NCI-H2029 (cell line): ENCODE measurements at places on chromosomes 3 and 15.
A peak's percentile ranks its signal among the peaks of the same experiment; 100 is the strongest.

DNA sequence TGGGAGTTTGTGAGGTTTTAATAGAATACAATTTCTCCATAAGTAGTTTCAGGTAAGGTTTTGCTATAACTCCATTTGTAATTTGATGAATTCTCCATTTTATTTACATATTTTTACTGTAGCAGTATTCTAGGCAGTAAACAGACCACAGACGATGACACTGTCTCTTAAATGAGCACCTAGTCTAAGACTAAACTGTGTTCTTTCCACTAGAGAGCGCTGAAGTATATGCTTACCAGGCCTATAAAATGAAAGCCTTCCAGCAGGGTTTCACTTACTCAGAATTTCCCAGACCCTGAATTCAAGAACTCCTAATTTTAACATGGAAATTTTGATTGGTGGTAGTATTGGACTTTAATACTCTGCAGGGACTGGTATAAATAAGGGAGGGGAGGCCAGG is 41.6 kb downstream of the POLG start:
- no peak for DNase-seq

- DNase-seq: no peak
Measured at GRCh38 chr15:61750271-61751084, 309.8 kb downstream of the VPS13C start.

DNA sequence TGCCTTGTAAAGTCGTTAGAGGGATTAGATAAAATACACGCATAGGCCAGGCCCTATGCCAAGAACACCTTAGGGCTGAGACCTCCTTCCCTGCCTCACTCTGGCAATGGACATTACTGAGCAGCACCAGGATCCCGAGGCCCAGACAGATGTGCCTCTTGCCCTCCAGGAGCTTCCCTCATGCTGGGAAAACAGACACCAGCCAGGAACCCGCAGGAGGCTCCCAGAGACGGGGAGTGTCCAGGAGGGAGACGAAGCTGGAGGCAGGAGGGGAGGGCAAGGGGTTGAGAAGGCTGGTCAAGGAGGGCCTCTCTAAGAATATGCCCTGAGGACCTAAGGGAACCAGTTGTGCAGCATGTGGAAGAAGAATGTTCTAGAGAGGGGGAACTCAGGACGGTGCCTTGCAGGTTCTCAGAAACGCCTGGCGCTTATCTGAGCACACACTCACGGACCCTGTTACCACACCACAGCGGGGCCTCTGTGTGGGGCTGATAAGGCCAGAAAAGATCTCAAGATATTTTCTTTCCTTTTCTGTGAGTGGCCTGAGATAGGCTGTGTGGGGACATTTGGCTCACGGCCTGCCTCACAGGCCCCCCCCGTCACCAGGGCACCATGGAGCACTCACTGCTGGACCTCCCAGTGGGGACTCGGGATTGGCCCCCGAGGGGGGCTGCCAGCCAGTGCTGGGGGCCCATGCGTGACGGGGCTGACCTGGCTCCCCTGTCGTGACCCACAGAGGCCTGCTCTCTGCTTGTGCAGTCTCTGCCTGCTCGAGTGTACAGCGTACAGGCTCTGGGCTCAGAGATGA is 22.0 kb upstream of the CYP11A1 start:
- no peak for DNase-seq

- no peak for DNase-seq
Measured at GRCh38 chr15:44670087-44670950, 6.9 kb upstream of the SPG11 start.

DNA sequence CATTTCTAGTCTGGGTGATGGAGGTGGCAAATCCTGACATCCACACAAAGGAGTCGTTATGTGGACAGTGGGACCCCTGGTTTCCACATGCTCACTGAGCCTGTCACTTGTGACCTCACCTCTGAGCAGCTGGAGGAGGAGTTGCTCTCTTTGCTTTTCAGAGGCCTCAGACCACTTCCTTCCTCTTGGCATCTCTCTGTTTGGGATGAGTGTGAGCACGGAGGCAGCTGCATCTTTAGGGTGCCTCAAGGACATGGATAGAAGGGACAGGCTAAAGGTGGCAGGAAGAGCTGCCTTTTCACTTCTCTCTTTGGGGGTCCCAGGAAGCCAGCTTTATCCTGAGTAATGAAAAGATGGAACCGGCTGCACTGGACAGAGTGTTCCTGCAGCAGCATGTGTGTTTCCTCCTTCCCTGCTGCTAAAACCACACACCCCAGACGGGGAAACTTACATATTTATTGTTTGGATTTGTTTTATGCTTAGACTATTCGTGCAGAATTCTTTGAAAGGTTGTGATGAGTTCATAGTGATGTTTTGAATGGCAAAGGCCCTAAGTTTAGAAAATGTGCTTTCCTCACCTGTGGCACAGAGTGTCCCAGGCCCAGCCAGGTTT is 31.8 kb downstream of the GPR171 start:
- DNase-seq: no peak

- DNase-seq: no peak
Measured at GRCh38 chr15:87764461-87765240, 491.9 kb downstream of the NTRK3 start.

DNA sequence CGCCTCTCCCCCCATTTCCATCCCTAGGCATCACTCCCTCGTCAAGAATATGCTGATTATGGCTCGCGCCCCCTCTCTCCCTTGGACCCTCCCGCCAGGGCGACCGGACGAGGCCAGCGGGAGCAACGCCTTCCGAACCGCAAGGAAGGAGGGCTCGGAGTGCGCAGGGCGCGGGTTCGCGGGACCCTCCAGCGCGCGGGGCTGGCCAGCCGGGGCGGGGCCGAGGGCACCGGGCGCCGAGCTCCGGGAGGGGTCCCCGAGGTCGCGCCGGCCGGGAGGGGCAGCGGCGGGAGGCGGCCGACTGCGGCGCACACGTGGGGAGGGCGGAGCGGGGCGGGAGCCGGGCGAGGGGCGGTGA is 483 bp downstream of the EHD4 start:
- no peak for DNase-seq

DNA sequence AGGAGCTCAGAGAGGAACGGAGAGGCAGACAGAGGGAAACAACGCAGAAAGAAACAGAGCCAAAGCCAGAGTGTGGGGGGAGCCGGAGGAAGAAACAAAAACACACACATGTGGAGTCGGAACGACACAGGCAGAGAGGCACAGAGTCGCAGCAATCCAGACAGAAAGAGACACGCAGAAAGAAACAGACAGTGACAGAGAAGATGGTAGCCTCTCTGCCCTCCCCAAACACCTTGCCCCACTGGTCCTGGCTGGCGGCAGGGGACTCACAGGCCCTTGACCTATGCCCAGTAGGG is 1.7 kb downstream of the NCKIPSD start:
- no peak for DNase-seq

GRCh38 chr3:197709135-197709534 is 27.6 kb downstream of the RUBCN start:
- DNase-seq: no peak

DNA sequence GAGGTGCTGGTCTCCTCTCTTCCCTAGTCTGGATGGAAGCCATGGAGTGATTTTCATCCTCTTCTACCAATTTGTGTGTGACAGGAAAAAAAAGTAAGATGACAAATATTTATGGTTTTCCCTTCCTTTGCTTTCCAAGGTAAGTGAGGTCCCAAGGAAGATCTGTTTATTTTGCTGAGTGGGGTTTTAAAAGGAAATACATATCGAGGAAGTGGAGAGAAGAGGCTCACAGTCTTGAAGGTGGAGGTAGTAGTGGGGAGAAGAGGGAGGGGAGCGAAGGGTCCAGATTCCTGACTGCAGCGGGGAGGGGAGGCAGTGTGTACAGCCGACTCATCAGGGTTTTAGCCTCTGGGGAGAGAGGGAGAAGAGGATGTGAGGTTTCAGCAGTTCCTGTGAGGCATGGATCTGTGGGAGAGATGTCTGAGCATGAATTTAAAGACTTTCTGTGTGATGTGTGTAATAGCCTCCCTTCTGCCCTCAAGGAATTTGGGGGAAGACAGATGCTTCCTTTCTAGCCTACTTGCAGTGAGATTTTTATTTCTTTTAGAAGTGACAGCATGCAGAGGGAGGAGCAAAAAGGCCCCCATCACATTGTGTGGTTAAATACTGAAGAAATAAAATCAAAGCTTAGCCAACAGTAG is 272.4 kb downstream of the THRB start:
- no peak for DNase-seq

GRCh38 chr3:69865925-69866679 is 126.8 kb downstream of the MITF start:
- DNase-seq: no peak

DNA sequence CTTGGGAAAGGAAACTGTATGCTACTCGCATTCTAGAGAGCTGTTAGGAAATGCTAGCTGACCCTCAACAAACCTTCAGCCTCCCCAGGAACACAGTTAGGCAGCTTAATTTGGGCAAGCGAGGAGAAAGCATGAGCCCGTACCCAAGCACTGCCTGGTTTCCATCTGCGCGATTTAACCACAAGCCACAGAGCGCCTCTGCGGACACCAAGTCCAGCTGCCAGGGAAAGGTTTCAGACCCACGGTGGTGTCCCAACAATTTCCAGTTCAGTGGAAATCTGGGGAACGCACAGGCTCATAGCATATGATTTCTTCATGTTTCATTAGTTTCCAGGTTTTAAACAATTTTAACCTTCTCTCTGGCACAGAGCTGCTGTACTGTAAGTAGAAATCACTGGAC is 617.6 kb downstream of the FHIT start:
- DNase-seq: no peak

GRCh38 chr3:33358172-33358781 is 81.0 kb downstream of the FBXL2 start:
- no peak for DNase-seq

DNA sequence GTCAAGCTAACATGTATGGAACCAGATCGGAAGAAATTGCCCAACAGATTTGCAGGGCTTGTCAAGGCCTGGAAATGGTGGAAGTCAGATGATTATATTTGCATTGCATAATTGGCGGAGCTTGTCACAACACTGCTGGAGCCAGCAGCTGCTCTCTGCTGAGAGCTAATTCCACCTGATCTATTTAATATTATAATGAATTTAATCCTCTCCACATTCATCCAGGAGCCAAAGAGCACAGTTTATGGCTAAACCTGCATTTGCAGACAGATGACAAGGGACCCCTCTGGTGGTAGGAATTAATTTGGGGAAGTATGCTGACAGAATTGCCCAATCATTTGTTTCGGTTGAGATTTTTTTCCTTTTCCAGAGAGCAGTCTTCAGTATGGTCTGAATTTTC is 730.2 kb downstream of the TUSC7 start:
- peak; percentile 57 for DNase-seq

- peak; percentile 58 for DNase-seq
Measured at GRCh38 chr15:41873711-41874110, 20.1 kb downstream of the SPTBN5 start.

DNA sequence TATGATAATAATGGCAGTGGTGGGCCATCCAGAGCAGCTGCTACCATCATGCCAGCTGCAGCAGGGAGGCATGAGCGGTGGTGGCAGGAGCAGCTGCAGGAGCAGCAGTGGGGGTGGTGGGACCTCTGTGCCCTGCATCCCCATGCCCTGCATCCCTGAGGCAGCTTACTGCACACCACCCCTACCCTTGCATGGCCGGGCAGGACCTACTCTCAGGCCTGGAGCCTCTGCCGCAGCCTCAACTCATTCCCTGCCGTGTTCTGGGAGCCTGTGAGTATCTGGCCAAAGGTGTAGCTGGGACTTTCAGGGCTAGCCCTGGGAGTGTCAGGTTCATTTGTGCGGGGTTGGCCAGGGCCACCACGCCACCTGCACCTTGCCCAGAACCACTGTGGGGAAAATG is 3.3 kb upstream of the XCR1 start:
- no peak for DNase-seq

DNA sequence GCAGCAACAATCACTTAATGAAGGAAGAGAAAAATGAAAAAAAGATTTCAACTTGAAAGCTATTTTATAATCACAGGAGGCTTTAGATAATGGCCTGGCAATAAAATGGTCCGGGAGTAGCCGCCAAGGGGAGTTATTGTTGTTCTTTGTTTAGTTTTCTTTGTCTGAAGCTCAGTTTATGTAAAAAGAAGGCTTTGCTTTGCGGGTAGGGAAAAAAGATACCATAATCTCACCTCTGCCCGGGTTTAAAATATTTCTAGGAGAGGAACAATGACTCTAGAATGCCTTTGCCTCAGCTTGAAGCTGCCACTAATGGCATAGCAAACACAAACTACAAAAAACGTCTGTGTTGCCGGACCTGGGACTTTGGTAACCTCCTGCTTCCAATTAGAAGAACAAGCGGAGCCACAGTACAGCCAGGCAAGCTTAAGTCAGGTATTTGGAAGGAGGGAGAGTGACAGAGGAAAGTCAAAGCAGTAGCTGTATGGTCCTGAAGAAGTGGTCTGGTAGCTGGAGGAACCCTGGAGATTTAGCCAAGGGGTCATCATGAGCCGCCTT is 764.5 kb downstream of the TUSC7 start:
- DNase-seq: no peak

- DNase-seq: peak; percentile 21
Measured at GRCh38 chr15:68550498-68551295, 28.1 kb upstream of the CORO2B start.

- DNase-seq: no peak
Measured at GRCh38 chr3:15941958-15942357, 144.2 kb upstream of the ANKRD28 start.

DNA sequence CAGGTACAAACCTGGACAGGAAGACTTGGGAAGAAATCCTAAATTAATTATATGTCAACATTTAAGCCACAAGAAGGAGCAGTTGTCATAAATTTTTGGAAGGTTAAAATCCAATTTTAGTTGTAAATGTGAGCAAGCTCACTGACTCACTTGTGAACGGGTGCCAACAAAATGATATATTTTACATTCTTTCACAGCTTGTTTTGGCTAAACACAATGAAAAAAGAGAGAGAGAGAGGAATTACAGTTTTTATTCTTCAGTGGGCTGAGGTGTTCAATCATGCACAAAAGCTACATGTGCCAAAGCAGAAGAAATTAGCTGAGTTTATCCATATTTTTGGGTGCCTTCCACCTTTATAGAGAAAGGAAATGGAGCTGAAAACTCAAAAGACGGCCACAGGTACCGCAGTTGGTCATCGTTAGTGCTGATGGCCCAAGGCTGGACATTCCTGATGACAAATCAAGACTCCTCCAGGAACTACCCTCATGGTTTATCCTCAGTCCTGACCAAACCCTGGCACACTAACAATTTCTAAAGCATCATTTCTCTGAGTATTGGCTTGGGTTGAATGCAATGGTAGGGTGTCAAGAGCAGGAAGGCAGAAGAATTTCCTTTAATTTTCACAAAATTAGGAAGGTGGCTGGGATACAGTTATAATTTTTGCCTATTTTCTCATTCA is 37.6 kb upstream of the WNT5A start:
- no peak for DNase-seq

GRCh38 chr3:120649830-120650233 is 32.2 kb downstream of the HGD start:
- no peak for DNase-seq

DNA sequence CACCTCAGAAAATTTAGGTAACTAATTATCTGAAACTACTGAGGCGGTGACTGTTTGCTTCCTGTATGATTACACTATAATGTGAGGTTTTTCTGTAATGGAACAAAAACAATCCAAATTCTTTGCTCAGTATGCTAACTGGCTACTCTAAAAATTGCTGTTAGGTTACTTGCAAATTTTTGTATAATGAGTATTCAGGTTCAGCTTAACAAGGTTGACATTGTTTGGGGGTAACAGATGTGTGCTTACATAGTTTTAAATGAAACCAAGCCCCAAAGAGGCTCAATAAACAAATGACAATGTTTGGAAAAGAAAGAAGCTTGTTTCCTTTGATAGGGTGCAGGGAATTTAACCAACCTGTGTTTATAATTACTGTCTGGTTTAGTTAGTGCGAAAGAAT is 414.5 kb upstream of the MDFIC2 start:
- no peak for DNase-seq

GRCh38 chr3:173750095-173750494 is 352.6 kb downstream of the NLGN1 start:
- DNase-seq: no peak
